ENCODE measurements at places on chromosomes 4 and X.
A peak's percentile ranks its signal among the peaks of the same experiment; 100 is the strongest.

GRCh38 chr4:16627999-16628398, 270.4 kb downstream of the LDB2 start:
- no peak for DNase-seq

- DNase-seq, result no peak
These were observed 5.9 kb upstream of the GATB start for GRCh38 chr4:151766691-151767090.

DNA sequence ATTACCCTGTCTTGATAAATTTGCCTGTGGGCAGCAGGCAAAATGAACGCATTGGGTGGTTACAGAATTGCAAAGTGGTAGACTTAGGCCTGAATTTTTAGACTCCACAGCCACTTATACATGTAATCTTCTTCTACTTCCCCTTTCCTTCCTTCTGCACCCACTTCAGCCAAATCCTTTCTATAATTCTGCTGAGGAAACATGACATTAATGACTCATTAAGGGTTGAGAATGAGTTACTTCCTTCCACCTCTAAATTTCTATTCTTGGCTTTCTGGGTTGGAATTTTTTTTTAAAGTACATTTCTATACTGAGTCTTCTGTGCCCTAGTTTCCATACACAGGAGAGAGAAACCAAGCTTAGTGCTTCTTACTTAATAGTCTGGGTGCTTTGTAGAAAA, 10.1 kb downstream of the PAPSS1 start:
- DNase-seq, result no peak

DNA sequence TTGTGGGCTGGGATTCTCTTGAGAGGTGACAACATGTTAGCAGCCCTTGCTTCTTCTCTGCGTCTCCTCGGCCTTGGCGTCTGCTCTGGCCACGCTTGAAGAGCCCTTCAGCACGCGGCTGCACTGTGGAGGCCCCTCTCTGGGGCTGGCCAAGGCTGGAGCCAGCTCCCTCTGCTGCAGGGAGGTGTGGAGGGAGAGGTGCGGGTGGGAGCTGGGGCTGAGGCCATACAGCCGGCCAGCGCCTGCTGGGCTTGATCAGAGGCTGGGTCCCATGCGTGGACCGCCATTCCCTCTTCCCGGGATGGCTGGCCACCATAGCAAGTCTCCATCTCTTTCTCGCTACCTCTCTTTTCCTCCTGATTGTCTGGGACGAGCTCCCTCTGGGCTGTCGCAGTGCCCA, 539.0 kb downstream of the PCDH7 start:
- no peak for DNase-seq

DNA sequence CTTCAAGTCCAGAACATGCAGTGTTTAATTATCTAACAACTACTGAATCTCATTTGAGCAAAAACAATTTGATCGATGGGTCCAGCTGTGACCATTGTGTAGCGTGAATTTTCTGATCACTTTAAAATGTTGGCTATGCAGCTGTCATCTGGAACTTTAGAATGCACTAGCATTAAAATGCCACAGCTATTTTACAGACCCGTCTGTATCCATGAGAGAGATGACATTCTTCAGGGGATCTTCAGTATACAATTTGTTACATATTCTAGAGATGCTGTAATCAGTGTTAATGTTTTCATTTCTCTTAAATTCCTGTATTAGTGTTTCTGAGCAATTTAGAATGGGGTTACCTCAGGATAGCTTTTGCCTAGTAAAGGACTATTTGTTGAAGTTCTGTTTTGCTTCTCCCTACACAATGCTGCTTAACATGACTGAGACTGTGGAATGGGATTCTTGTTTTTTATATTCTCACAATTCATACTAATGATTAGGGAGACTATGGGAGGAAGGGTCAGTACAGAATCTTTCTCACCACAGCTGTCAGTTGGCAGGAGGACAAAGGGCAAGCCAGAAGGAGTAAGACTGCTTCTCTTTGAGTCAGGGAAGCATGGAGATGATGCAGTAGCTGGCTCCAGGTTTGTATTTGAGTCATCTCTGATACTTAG, 13.2 kb upstream of the CTSO start:
- DNase-seq, result no peak

DNA sequence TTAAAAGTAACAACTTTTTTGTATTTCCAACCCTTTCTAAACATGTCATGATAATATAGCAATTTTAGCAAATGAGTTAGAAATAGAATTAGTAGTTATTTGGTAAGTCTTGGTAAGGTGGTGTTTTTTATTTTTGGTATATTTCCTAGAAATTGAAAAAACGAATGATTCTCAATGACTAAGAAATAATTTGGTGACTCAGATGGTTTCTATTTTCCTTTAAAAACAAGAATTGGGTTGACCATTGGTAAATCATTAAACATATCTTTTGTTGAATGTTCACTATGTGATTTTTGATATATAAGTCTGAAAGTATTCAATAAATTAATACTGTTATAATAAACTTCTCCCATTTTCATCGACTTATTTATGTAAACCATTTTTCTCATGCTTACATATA, 206.2 kb upstream of the BANK1 start:
- no peak for DNase-seq

DNA sequence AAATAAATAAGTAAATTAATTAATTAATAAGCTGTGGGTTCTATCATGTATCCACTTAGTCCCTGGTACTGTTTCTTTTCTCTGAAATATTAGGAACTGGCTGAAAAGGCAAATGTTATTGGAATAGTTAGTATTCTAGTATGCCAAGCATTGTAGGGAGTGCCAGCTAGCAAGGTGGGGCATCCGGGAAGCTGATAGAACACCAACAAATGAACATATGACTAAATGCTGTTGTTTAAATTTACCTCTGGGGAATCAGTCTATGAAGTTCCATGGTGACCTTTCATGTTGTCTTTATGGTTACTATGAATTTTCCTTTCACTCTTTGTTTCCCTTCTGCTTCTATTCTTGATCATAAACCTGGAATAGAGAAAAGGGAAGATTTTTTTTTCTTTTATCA, 32.7 kb downstream of the NUDT6 start:
- no peak for DNase-seq

DNA sequence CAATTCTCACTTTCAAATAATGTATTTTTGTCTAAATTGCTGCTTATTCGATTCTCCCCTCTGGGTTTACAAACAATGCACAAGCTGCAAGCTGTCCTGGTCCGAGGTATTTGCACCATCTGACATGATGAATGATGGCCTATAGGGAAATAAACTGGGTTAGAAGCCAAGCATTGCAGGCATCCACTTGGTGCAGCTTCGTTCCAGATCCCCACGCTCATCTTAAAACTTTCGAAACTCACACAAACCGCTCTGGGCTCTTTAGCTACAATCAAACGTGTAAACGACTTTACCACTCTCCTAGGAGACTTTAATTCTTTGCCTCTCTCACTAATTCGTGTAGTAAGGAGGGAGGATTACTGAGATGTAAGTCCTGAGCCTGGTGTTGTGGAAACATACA, 19.0 kb downstream of the PHKA2 start:
- no peak for DNase-seq

- peak; percentile 16 for DNase-seq
These were observed 30.3 kb downstream of the STPG2 start for GRCh38 chr4:98113012-98113411.
